Stimulated activated naive B cell treated with anti-CD40 and anti-IgM and Interleukin-4, amounts not matched to agents 10 μg/mL and 1 μg/mL and 100 μg/mL, for 72 hours (primary cell): ENCODE measurements at places on chromosomes 5 and 9.

- DNase-seq = no peak
Measured at GRCh38 chr5:129113867-129114266, 19.3 kb downstream of the ISOC1 start.

- no peak for DNase-seq
Measured at GRCh38 chr9:105608721-105609598, 51.0 kb downstream of the FKTN start.

DNA sequence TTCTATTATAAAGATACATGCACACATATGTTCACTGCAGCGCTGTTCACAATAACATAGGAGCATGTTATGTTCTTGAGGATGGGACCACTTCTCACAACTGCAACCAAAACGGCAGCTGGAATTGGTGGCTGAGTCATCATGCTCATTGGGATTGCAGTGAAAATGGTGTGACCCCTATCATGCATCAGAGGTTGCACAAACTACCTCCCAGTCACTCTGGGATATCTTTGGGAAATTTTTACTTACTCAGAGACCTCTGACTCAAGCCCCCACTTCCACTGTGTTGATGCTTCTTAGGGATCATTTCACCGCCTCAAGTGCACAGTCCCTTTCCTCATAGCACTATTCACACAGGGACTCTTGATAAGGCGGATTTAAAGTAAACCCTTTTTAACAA is 474.1 kb downstream of the BNC2 start:
- DNase-seq = no peak

- no peak for DNase-seq
Measured at GRCh38 chr5:77863181-77863580, 87.0 kb upstream of the TBCA start.

DNA sequence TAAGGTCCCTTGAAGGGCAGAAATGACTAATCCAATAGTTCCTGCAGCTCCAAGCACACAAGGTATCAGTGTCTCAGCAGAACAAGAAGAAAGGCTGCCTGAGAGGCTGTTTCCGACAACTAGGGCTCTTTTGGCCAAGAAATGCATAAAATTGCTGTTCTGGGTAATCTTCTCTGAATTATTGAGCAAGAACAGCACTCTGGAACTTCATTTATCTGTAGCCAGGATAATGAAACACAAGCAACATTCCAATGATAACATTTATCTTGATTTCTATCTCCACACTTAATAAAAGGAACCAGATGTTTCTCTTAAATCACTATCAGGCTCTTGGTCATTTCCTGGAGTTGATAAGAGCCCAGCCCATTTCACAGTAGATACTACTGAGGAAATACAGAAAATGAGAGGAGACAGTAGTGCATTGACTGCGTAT is 17.0 kb upstream of the AUH start:
- no peak for DNase-seq

DNA sequence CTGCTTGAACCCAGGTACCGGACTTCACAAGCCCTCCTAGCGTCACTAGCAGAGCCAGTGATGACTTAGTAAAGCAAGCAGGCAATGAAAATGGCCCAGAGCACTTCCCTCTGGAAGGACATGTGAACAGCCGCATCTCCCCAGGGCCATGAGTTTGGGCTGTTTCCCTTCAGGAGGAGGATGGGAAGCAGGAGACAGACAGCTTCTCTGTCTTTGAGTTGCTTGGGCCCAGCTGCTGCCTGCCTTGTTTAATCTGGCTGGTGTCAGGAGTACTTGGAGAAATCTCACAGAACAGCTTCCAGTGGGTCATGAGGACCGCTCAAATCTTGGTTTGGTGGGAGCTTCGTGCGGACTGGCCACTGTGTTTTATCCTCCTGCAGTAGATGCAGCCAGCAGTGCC is 25.4 kb upstream of the WWC1 start:
- DNase-seq = no peak

DNA sequence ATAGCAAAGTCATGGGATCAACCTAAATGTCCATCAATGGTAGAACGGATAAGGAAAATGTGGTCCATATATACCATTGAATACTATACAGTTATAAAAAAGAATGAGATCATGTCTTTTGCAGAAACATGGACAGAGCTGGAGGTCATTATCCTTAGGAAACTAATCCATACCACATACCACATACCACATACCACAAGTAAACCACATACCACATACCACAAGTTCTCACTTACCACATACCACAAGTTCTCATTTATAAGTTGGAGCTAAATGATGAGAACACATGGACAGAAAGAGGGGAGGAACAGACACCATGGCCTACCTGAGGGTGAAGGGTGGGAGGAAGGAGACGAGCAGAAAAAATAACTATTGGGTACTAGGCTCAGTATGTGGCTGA is 154.6 kb upstream of the GHR start:
- DNase-seq = no peak

DNA sequence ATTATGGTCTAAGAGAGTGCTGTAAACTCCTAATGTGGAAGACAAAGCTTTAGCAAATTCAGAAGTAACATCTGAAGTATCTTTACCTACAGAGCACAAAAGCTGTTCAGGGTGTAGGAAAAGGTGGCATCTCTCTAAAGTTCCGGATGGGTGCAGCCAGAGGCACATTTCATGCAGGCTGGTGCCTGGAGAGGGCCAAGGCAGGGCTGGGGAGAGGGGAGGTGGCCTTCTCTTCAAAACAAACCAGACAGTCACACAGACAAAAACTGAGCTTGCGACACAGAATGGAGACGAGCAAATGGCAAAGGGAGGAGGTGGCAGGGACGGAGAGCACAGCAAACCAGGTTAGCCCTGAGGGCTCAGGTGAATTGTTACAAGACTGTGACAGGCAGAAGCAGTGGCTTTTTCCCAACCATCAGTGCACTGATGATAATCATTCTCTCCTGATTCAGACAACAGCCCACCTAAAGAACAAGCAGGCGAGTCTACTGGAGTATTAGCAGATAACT is 121.5 kb upstream of the PCA3 start:
- DNase-seq = no peak

DNA sequence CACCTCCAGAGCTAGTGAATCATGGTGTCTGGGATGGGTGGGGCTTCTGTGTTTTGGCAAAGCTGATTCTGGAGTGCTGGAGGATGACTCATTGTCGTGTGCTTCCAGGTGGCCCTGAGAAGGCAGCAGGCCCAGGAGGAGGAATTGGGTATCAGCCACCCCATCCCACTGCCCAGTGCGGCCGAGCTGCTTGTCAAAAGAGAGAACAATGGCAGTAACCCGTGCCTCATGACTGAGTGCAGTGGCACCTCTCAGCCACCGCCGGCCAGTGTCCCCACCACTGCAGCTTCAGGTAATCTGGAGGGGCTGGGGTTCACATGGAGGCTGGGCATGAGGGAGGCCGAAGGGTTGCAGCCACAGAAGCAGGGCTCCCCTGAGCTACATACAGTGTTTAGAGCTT is 5.4 kb downstream of the DMRT1 start:
- no peak for DNase-seq

DNA sequence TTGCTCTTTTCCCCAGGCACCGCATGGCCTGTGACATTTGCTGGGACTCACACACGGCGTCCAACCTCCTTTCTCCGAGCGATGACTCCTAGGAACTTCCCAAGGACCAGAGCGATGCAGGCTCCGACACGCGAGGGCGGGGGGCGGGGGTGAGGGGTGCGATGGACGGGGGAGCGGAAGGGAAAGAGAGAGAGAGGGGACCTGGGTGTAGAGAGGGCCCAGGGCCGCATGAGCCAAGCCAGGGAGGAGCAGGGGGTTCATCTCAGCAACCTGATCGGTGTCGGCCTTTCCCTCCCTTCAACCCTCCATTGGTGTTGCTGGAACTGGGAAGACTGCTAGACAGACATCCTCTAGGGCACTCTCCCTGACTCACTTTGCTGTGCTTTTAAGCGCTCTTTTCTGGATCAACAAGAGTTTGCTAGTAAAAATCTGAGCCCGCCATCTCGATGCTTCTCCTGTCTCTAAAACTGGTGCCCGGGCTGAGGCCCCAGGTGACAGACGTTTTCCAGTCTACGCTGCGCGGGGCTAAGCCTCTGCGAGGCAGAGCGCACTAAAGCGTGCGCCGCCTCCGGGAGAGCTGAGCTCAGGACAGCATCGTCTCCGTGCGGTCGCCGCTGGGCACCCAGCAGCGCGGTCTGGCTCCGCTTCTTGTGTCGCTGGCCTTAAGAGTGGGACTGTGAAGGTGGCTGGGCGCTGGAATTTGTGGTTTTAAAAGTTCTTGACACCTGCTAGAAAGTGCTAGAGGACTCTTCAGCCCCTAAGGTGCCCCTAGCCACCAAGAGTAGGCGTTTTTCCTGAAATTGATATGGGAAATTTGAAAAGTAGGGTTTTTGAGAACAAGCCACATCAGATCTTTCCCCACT is 1.0 kb upstream of the TSLP start:
- no peak for DNase-seq

GRCh38 chr9:99029083-99029645 is 75.7 kb upstream of the TGFBR1 start:
- DNase-seq = no peak

DNA sequence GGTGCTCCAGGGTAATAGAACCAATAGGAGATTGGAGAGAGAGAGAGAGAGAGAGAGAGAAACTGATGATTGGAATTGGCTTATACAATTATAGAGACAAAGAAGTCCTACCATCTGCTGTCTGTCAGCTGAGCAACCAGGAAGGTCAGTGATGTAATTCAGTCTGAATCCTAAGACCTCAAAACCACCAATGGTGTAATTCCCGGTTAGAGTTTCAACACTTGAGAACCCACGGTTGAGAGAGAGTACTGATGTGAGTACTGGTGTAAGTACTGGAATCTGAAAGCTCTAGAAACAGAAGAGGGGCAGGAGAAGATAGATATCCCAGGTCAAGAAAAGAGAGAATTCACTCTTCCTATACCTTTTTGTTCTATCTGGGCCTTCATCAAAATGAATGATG is 775.8 kb downstream of the EFNA5 start:
- no peak for DNase-seq

- no peak for DNase-seq
Measured at GRCh38 chr9:114049441-114050225, 28.5 kb downstream of the AMBP start.

GRCh38 chr9:105393576-105394344 is 54.1 kb upstream of the FSD1L start:
- DNase-seq = no peak

GRCh38 chr9:121822093-121823085 is 171.0 kb downstream of the DAB2IP start:
- no peak for DNase-seq

DNA sequence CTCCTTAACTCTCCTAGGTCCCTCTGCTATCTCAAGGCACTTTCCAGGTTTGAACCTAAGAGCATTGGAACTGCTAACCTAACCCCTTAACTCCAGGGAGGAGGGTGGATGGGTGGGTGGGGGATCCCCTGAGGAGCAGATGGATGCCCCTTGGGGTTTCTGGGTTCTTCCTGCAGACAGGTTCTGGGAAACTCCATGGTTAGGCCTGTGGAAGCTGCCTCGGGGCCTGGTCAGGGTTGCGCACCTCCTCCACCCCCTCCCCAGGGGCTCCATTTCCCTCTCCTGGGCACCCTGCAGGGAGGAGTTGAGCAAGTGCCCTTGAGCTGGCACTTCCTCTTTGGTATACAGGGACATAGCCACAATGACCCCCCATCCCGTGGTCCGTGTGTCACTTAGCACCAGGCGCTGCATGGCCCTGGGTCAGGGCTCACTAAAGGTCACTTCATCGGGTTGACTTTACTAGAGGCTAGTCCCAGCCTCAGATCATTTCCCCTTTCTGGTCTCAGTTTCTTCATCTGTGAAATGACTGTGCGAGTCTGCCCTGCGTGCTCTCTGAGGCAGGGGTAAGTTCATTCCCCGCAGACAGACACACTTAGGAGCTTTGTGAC is 16.0 kb downstream of the CXXC5 start:
- DNase-seq = peak; percentile 82

GRCh38 chr5:152883066-152883775 is 478.1 kb upstream of the NMUR2 start:
- DNase-seq = no peak

GRCh38 chr5:88488130-88488529 is 219.5 kb upstream of the TMEM161B start:
- no peak for DNase-seq

DNA sequence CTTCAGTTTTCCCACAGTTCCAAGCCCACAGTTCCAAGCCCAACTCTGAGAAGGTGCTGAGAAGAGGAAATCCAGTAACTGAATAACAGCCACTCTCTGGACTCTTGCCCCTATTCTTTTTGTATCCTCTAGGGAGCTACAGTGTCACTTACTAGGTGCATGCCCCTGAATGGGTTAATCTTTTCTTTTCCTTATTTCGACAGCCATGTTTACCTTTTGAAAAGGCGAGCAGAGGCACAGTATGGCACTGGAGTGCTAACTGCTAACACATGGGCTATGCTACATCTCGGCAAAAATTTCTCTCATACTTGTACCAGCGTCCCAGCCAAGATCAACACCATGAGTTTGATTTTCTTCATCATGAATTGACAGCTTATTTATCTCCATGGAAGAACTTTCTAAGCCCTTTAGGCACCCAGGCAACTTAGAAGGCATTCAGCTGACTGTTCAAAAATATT is 222.6 kb downstream of the EBF1 start:
- no peak for DNase-seq

DNA sequence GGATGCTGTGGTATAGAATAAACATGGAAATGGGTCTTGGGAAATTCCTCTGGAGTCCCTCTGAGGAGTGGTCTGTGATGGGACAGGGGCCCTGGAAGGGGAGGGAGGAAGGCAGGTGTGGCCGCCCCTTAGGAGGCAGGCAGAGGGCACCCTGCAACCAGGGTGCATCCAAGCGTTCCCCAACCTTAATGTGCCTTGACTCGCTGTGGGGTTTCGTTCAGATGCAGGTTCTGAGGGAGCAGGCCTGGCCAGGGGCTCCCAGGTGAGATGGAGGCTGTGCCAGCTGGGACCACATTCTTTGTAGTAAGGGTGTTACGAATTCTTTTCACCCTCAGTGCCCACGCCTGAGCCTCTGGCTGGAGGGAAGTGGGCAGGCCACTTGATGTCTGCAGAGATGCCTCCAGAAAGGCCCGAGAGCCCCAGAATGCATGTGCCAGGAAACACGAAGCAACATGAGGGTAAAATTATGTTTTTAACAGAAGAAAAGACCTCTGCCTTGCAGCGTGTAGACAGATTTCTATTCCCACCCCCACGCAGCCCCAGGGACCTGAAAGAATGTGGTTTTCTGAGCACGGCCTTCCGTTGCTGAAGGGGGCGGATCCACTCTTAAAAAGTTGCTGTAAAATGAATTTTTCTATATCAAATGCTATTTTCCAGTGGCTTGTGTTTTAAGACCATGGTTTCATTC is 150.4 kb upstream of the IER5L start:
- no peak for DNase-seq

- peak; percentile 4 for DNase-seq
Measured at GRCh38 chr5:6633469-6634245, 417 bp downstream of the SRD5A1 start.

DNA sequence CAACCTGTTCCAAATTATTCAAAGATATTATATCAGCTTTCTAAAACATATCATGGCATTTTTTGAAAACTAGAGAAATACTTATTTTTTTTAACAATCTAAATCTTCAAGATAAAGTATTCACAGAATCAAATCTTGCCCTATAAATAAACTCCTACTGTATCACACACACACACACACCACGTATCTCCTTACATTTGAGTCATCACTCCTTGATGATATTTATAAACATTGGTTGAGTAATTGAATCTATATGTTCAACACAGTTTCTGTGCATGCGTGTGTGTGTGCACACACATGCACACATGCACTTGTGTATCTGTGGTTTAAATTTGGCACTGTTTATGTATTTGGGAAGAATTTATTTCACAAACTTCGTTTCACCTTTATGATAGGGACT is 1716.4 kb downstream of the EFNA5 start:
- no peak for DNase-seq
